ENCODE measurements at places on chromosomes 4 and X.

DNA sequence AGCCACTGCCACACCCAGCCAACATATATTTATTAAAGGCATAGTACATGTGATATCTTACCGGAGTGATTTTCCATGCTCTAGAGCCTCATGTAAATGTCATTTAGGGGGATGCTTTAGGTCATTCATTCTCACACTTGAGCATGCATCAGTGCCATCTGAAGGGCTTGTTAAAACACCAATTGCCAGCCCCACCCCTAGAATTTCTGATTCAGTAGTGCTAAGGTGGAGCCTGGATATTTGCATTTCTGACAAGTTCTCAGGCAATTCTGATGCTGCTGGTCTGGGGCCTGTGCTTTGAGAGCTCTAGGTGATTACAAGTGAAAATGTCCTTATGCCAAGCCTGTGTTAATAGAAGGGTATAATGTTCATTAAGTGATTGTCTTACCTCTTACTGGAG lies 107.7 kb downstream of the PHEX start:
- DNase-seq, result no peak

DNA sequence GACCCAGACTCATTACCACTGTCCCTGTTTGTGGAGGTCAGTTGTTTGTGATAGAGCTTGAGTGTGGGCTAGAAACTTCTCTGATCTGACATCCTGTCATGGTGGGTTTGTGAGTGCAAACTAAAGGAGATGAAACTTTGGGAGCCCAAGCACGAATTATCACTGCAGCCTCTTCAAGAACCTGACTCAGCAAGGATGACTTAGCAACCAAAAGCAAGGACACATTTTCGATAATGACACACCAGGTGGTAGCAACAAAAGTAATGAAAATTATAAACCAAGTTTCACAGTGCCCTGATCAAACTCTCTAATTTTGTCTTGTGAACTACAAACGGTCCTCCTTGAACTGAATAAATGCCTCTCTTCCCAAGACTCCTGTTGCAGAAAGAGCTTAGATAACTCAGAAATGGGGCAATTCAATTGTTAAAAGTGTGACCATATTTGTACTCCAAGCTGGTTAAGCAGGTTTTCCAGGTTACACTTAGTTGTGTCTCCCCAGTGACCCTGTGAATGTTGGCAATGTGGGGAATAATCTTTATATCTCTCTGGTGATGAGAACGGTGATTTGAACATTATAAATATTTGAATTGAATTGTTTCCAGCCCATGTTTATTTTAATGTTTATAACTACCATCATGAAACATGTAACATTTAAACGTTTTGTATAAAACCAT lies 52.6 kb upstream of the ATP8A1 start:
- DNase-seq, result no peak

GRCh38 chr4:38129460-38130227 lies 169.4 kb downstream of the PTTG2 start:
- DNase-seq, result no peak

DNA sequence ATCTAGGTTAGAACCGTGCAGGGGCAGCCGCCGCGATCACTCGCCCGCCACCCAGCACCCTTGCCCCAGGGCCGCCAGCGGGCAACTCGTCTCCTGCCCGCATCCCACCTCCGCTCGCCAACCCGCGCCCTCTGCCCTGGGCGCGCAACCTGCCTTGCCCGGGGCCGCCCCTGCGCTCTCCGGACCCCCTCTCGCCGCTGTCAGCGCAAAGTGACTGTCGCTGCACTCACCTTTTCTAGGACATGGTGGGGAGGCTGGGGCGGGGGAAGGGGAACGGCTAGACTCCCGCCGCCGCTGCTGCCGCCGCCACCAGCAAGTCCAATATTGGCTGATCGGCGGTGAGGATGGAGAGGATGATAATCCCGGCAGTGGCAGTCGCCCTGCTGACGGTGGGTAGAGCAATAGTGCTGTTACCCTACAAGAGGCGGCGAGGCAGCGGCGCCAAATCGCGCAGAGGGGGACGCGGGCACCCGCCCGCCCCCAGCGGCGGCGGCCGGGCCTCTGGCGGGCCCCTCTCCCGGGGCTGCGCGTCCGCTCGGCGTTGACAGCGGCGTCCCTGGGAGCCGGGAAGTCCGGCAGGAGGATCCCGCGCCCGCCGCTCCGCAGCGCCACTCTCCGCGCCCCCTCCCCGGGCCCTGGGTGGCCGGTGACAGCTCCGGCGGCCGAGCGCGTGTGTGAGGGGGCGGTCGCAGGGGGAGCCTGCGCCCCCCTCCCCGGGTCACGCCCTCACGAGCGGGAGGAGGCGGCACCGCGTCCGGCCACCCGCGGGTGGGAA lies 2.3 kb upstream of the NR3C2 start:
- peak; percentile 32 for DNase-seq

GRCh38 chr4:148364525-148364924 lies 77.7 kb downstream of the NR3C2 start:
- no peak for DNase-seq

DNA sequence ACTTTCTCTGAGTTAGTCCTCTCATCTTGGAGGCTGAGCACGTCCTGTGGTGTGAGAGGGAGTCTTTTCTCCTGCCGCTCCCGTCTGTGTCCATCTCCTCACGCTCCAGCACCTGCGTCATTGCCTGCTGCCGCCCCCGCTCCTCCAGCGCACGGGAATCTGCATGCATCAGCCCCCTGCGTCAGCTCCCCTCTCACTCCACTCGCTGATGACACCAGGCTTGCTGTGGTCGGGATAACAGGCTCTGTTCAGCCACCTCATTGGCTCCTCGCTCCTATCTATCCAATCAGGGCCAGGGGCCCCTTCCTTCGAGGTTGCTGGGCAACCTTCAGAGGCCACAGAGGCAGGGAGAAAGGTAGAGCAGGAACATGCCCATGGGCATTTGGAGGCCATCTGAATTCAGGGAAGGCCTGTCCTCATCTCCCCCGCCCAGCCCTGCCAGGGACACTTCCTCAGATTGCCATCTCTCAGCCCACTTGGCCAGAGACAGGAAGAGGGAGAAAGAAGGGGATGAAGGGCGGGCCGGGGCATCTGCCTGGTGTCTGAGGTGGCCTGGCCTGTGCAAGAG lies 9.3 kb downstream of the ZNF185 start:
- DNase-seq, result no peak

DNA sequence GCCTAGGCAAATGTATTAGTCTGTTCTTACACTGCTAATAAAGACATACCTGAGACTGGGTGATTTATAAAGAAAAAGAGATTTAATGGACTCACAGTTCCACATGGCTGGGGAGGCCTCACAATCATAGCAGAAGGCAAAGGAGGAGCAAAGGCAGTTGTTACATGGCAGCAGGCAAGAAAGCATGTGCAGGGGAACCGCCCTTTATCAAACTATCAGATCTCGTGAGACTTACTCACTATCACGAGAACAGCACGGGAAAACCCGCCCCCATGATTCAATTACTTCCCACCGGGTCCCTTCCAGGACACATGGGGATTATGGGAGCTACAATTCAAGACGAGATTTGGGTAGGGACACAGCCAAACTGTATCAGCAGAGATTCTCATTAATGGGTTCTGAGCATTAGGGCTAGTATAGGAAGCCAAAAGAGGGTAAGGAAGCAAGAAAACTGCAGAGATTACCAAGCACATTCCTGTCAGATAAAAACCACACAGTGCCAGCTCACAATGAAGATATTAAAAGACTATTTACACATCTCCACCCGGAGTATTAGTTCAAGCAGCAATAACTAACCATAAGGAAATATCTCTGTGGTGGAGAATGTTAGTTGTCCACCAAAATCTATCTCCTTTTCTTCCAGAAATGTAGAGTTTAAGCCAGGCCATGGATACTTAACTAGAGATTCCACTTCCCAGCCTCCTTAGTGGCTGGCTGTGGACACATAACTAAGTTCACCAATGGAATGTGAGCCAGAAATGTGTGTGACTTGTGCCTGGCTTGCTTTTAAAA lies 61.2 kb upstream of the HOPX start:
- no peak for DNase-seq

GRCh38 chrX:87727620-87728019 lies 210.0 kb downstream of the KLHL4 start:
- no peak for DNase-seq

DNA sequence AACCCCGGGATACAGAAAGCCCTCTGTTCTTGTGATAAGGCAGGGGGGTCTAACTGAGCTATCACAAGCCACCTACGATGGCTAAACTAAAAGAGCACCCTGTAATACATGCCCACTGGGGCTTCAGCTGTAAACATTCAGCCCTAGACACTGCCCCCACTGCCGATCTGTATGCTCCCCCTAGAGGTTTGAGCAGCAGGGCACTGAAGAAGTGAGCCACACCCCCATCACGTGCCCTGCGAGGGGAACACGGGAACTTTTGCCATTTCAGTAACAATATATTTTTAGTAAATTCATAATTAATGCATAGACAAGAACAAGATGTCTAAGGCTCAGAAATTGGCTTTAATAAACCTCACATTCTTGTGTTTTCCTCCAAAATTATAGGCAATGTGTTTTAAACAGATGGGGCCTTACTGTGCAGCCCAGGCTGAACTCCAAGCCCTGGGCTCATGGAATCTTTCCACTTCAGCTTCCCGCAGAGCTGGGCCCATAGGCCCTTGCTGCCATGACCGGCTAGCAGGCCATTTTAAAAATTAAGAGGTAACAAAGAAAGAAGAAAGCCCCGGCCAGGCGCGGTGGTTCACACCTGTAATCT lies 235.3 kb upstream of the SFRP2 start:
- no peak for DNase-seq

DNA sequence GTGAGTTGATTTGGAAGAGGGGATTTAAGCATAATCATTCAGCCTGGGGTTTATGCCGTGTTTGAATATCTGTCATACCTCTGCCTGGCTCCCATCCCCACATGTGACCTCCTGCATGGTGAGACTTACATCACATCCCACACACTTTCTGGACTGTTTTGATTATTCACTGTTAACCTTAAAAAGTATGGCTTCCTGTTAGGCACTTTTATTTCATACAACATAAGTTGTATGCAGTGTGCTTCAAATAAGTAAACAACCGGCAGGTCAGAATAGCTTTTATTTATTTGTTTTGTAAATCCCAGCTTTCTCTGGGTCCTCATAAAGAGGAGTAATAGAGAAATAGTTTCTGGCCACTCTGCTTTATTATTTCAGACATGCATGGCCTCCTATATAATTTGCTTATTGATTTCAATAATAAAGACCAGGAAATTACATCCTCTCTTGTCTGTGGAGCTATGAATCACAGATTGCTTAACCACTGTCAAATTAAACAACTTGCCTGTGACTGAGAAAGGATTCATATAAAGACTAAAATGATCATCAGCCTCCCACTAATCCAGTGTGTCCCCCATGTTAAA lies 376.8 kb upstream of the ZFP42 start:
- no peak for DNase-seq

GRCh38 chr4:15294832-15295231 lies 133.0 kb upstream of the C1QTNF7 start:
- DNase-seq, result no peak

- DNase-seq, result no peak
These were observed 40.3 kb upstream of the TFDP3 start for GRCh38 chrX:133258481-133258880.

GRCh38 chr4:159855731-159856130 lies 752.9 kb downstream of the RAPGEF2 start:
- DNase-seq, result no peak

DNA sequence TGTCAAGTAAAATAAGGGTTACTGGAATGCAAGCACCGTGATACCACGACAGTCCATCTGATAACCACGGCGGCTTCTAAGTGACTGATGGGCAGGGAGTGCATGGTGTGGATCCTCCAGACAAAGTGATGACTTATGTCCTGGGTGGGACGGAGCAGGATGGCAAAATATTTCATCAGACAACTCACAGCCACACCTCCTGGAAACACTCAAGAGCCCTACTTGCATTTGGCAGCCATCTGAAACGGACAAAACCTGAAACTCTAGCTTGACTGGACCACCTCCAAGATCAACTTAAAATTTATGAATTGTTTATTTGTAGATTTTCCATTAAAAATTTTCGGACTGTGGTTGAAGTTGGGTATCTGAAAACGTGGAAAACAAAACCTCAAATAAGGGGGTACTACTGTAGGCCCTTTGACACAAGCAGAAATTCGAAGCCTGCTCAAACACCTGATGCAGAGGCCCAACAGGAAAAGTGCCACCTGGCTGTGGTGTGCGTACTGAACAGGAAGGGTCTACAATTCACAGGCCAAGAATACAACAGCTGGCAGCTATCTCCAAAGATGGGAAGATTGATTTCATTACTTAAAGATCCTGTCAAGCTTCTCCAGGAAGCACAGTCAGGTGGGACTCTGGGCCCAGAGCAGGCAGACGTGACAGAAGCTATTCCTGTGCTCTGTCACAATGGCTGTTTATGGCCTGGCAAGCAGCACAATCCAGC lies 26.0 kb downstream of the LRIT3 start:
- no peak for DNase-seq

DNA sequence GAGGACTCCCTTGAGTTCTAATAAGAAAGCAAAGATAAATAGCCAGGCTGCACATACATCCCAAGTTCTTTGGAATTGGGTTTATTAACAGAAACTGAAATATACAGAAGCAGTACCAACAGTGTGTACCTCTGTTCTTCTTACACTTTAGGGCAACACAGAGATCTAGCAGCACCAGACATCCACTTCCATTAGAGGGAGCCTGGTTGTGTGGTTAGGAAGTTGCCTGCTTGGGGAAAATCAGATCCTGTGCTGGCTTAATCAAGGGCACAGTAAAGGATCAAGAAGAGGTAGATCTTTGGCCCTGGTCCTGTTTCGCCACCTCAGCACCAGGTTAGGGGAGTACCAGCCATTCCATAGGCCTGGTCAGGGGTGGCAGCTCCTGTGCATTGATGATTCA lies 231.1 kb upstream of the ARHGAP24 start:
- no peak for DNase-seq

GRCh38 chrX:130563476-130563875 lies 161.7 kb downstream of the RBMX2 start:
- DNase-seq, result no peak

DNA sequence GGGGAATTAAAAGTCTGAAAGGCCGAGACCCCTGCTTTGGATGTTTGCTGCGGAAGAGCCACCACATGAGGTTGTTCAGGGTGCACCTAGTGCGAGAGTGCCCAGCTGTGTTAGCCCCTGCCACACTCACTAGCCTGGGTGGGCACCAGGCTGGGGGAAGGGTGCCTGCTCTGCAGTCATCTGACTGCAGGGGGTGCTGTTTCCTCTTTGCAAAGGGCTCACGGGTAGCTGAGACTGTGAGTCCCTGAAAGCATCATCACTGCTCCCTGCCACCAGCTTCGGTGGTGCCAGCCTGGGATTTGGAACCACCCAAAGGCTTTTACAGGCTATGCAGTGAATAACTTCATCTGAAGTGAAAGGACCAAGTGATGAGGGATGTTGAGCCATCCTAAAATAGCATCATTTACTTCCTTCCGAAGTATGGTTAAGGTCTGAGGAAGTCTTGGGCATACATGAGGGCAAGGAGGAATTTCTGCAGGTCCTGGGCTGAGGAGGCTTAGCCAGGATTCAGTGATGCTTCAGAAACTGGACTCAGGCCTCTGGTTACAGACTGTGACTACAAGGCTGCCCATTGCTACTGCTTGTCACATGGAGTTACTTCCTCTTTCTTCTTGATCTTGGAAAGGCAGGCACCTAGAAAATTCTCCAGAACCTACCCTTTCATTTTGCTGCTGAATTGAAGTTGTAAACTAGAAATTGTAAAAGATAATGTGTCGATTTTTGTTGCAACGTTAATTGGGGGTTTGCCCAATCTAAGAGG lies 293.2 kb upstream of the PRPS2 start:
- DNase-seq, result no peak

- DNase-seq, result no peak
These were observed 231.0 kb downstream of the PRDM5 start for GRCh38 chr4:120691536-120691935.
